Stimulated activated CD4-positive, alpha-beta T cell treated with anti-CD3 and anti-CD28 coated beads, Interleukin-2, amount 100 ng/mL, for 24 hours (primary cell): ENCODE measurements at places on chromosomes 11 and 22.

GRCh38 chr11:57597461-57597915 lies at the start of gene SERPING1:
Gene SERPING1, plus strand, starts transcription at chr11:57597685. Its CDS starts 586 bp downstream, at chr11:57598271.
- DNase-seq = no peak

DNA sequence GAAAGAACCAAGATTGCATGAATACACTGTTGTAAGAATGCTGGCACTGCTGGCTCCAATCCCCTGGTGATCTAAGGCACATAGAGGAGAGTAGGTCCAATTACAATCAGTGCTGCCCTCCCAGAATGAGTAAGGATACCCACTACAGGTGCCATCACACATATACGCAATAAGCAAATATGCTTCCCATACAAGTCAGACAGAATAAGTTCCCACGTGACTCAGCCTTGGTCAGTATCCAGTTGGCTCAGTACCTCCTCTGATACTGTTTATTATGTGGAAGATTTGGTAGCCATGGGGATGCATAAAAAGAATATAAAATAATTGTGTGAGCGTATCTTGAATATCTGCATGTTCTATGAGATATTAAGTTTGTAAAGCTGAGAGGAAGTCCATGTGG lies 8.9 kb upstream of the OR2D3 start:
- no peak for DNase-seq

- no peak for DNase-seq
Observed at GRCh38 chr22:47249370-47249928, 487.0 kb downstream of the TBC1D22A start.

GRCh38 chr22:29886596-29886995 lies 3.6 kb downstream of the MTMR3 start:
- no peak for DNase-seq

DNA sequence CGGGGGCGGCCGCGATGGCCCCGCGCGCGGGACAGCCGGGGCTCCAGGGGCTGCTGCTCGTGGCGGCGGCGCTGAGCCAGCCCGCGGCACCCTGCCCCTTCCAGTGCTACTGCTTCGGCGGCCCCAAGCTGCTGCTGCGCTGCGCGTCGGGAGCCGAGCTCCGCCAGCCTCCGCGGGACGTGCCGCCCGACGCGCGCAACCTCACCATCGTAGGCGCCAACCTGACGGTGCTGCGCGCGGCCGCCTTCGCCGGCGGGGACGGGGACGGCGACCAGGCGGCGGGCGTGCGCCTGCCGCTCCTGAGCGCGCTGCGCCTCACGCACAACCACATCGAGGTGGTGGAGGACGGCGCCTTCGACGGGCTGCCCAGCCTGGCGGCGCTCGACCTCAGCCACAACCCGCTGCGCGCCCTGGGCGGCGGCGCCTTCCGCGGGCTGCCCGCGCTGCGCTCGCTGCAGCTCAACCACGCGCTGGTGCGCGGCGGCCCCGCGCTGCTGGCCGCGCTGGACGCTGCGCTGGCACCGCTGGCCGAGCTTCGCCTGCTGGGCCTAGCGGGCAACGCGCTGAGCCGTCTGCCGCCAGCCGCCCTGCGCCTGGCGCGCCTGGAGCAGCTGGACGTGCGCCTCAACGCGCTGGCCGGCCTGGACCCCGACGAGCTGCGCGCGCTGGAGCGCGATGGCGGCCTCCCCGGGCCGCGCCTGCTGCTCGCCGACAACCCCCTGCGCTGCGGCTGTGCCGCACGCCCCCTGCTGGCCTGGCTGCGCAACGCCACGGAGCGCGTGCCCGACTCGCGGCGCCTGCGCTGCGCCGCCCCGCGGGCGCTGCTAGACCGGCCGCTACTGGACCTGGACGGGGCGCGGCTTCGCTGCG lies 697 bp downstream of the TPBGL start:
- peak; percentile 91 for DNase-seq

DNA sequence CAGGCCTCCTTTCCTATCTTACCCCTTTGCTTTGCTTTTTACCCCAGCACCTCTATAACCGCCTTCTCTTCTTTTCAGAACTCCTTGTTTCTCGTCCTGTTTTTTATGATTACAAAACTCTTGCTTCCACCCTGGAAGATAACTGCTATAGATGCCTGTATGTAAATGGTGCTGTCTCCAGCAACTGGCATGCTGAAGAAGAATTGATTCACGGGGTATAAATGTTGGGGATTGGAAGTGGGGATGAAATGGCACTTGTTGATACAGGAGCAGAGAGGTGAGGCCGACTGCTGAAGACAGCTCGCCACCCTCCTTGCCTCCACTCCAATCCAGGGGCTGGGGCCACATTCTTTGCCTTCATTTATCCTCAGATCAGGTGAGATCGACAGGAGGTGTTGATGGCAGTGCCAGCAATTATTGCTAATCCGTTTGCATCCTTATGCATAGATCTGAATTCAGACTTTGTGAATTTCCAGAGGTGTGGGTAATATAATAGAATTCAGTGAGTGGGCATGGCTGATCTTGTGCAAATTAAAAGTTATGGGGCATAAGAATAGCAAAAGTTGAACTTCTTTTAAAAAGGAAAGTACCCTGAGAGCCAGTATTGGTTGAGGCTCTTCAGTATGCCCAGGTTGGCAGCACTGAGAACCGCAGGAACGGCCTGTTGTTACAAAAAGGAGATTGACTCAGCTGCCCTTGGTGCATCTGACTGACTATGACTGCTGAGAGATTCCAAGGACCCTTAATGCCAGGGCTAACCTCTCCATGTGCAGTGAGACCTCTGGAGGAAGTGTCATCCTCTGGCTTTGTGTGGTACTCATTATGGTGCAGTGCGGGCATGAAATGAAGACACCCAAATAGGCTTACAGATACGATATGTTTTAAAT lies 5.3 kb downstream of the NEAT1 start:
- peak; percentile 51 for DNase-seq

DNA sequence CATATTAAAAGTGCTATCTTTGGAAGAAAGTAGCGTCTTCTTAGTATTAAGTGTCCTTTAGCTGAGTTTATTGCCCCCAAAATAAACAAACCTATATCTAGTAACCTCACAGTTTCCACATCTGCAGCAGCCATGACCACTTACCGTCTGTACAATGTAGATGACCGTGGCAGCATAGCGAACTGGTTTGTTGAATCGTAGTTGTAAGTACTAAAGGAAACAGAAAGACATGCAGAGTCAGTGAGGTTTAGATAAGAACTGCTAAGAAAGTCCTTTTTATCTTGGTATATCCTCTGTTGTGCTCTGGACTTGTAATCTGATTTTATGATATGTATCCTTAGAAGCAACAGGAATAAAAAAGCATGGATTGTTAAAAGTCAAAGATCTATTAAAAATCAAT lies 9.4 kb downstream of the SLC5A12 start:
- DNase-seq = no peak

GRCh38 chr11:78359921-78360320 lies 57.7 kb downstream of the GAB2 start:
- DNase-seq = no peak

GRCh38 chr11:119755356-119756071 lies 26.5 kb upstream of the NECTIN1 start:
- DNase-seq = no peak

- DNase-seq = no peak
Observed at GRCh38 chr22:38176170-38176741, 5.4 kb downstream of the PLA2G6 start.

- DNase-seq = peak; percentile 66
Observed at GRCh38 chr22:17773606-17774205, 563 bp downstream of the BID start.

DNA sequence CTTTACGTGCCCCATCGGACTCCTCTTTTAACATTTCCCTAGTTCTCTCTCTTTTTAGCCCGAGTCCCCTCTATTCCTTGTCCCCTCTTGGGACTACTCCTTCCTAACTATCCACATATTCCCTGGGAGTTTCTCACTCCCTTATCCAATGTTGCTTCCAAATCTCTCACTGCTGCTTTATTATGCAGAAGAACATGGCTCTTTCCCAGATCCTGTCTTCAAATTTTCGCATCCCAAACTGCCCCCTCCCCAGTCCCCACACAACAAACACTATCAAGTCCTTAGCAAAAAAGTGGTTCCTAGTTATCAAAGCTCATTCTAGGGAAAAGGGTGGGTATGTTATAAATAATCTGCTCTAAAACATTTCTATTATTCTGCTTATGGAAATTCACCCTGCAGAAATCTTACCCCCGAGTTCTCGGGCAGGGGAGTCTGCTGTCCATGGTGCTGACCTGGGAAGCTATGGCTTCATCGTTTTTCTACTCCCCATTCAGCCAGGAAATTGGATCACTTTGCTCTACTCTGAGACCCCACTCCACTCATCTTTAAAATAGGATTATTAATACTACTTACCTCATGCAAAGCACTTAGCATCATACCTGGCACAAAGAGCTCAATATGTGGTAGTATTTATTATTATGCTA lies 393.5 kb downstream of the BUD13 start:
- DNase-seq = no peak

DNA sequence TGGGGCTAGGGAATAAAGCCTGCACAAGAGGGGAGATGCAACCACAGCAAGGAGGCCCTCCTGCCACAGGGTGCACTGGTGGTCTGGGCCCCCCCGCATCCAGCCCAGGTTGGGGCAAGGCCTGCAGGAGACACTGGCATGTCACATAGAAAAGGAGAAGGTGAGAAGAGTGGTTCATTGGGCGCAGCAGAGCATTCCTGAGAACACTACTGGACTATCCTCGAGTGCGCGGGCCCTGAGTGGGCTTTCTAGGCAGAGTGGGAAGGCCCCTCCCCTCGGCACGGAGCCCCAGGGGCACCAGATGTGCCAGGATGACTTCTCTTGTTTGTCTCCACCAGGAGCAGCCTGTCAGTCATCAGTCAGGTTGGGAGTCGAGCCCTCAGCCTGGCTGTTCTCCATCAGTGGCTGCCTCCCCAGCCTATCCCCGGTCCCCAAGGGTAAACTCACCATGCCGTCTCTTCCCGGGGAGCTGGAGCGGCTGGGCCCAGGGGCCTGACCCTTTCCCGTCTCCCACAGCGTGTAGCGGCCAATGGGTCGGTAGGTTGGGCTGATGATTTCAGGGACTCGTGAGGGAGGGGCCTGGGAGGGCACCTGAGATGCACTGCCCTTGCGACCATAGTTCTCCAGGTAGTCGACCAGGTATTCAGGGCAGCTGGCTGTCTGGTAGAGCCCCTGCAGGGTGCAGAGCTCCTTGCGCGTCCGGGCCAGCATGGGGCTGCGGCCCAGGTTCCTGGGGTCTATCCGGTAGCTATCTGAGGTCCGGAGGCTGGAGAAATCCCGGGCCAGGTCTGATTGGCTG lies 9.0 kb downstream of the USP2 start:
- DNase-seq = no peak

DNA sequence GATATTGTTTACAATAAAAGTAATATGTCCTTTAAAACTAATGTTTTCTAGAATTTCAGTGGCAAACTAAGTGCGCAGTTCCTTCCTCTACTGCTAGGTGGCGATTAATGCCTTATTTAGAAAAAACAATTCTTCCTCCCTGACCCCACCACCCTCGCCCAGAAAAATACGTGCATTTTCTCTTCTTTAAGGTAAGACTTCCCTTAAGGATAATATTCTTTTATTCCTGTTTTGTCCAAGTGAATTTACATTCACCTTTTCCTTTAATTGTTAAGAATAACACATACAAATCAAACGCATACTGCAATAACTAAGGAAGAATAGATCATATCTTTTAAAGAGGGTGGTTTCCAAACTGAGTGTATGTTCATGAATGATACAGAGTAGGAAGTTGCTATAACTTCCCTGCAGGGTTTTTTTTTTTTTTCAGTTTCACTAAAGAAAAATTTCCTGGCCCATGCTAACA lies 17.0 kb upstream of the PSMA1 start:
- DNase-seq = peak; percentile 36

DNA sequence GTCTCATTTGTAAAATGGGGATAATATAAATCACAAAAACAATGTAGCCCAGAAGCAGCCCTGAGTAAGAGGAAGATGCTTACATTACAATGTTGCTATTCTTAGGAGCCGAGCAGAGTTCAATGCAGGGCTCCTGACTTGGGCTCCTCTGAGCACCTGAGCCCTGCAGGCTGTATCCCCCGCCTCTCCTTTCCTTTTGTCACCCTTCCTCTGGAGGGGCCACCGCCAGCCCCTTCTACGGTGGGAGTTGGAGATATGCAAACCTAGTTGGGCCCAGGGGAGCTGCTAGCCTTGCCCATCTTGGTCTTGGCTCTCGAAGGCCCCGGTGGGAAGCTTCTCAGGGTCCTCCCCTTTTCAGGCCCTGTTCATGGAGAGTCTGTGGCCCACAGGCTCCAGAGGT lies 8.4 kb upstream of the CSNK1E start:
- DNase-seq = no peak

GRCh38 chr11:88131764-88132470 lies 43.3 kb downstream of the RAB38 start:
- no peak for DNase-seq

GRCh38 chr22:25953276-25953675 lies 211.3 kb downstream of the MYO18B start:
- DNase-seq = no peak

DNA sequence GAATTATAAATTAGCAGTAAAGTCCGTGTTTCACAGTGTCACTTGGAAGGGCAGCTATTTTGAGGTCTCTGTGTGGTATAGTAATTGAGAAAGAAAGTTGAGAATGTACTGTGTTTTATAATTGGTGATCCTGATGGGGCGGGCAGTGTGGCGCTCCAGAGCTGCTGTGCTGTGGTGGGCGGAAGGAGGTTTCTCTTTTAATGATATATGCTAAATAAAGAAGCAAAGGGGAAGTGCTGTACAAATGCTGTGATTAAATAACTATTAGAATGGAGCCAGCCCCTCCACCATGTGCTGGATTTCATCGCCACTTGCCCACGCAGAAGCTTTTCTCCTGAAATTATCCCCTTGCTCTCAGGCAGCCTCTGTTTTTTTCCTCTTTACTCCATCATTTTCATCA lies 24.6 kb downstream of the ATXN10 start:
- DNase-seq = no peak

DNA sequence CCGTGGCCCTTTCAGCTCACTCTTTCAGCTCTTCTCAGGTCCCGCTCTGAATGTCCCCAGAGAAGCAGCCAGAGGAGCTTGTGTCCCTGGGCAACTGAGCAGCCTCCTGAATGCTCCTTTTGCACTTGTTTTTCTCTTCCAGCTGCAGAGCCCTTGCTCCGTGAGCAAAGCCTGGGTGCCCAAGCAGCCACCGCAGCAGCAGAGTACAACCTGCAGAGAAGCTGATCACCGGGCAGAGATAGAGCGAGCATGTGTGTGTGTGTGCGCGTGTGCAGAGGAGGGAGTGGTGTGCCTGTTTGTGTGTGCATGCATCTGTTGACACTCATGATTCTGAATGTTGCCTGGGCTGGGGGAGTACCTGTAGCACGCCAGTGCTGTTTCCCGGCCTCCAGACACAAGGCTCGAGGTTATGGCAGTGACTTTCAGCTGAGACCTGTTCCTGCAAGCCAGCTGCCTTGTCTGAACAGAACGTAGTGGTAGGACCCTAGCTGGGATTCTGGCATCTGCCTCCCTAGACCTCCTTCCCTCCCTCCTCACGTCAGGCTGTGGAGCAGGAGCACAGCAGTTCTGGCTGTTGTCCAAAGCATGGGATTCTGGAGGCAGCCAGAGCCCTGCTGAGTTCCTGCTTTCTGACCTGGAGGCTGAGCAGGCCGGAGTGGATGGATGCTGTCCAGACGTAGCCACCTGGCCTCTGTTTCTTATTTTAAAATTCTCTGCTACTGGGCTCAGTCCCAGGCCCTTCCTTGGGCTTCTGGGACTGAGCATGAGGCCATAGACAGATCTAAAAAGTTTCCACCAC lies 4.5 kb upstream of the MAPK8IP1 start:
- DNase-seq = no peak
